LHCN-M2 (cell line): ENCODE measurements at places on chromosomes 6 and 20. TPM values are rescaled to one million over a fixed set of nuclear protein-coding genes. Genes with fewer than 3 reads are reported as not detected.

DNA sequence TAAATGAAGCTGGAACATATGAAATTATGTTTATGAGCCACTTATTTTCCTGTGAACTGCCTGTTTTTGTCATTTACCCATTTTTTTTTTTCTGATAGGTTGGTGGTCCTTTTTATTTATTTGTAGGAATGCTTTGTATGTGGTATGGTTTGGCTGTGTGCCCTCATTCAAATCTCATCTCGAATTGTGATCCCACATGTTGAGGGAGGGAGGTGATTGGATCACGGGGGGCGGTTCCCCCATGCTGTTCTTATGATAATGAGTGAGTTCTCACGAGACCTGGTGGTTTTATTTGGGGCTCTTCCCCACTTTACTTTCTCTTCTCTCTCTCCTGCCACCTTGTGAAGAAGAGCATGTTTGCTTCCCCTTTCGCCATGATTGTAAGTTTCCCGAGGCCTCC is 77.3 kb downstream of the CDH26 start:
- no peak for DNase-seq

The TSBP1 gene
- total RNA-seq: not detected in 2 replicates

- DNase-seq: no peak
Observed at GRCh38 chr20:48380661-48381060, 447.1 kb downstream of the PREX1 start.

DNA sequence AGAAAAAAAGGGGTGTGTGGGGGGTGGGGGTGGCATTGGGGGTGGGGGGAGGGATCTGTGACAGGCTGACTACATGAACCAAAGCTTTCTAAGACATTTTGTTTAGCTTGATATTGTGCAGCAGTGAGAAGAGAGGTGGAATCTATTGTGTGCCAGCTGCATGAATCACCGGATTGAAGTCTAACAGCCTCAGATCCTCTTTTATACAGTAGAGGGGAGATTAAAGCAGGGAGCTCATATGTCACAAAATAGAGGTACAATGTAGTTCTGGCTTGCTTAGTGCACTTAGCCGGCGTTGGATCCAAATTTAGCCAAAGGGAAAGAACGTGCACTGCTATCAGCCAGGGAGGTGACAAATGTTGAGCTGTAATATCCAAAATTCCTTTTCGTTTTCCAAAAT is 404.2 kb upstream of the CITED2 start:
- DNase-seq: peak; percentile 65
